ENCODE measurements at places on chromosomes 2 and 18.

- DNase-seq: no peak
These were observed 95.6 kb upstream of the ITGB6 start for GRCh38 chr2:160295519-160296207.

- no peak for DNase-seq
These were observed 3.6 kb upstream of the ACTG2 start for GRCh38 chr2:73889206-73889605.

- no peak for DNase-seq
These were observed 44.5 kb downstream of the SUMO1 start for GRCh38 chr2:202193881-202194353.

DNA sequence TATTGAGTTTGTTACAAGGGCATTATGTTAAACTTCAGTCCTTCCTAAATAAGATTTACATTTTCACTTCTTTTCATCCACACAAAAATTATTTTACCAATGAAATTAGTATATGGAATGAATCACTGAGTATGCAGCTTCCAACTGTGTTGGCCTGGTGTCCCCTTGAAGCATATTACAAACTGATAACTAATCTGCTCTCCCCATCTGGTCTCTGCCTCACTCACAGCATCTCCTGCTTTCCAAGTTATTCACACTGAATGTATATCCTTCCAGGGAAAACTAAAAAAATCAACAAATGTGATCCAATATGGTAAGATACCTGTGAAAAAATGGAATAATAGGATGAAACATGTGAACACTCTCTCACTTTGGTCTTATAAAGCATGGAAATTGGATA lies 90.0 kb upstream of the NYAP2 start:
- DNase-seq: no peak

DNA sequence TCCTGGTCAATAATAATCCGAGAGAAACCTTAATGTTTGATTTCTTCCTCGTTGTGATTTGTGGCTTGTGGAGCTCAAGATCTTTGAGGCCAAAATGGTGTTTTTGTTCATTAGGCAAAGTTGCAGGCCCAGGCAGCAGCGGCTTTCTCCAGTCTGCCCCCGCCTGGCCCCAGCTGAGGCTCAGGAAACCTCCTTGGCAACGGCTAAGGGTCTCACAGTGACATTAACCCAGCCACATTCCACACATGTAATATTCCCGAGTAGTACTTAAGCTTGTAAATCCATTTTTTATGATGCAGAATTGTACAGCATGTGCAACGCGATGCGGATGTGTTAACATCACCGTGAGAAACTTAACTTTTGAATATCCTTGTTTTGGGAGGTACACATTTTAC lies 200.1 kb downstream of the BCL11A start:
- DNase-seq: no peak

DNA sequence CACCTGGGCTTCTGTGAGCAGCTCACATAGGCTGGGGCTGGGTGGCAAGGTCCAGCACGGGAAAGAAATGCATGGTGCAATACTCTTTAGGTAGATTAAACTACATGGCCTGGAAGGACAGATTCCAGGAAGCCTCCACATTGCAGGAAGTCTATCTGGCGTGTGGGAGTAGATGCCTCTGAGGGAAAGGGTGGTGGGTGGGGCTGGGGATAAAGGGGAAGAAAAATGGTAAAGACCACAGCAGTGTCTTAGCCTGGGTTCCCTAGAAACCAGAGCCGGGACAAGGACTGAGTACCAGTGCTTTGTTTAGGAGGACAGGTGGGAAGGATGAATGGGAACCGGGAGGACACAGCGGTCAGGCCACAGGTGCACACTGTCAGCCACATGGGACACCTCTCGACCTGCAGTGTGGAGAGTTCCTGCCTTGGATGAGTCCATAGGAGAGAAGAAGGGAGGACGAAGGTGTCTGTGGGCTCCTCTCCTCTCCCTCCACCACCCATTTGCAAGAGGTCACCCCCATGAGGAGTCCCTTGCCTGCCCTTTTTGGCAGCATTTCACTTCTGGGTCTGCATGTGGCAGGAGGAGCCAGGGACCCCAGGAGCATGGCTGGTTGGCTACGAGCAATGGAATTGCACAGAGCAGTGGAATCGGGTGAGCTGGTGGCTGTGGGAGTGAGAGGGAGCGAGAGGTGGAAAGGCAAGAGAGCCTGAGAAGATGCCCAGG lies 91.5 kb upstream of the HS6ST1 start:
- DNase-seq: no peak

DNA sequence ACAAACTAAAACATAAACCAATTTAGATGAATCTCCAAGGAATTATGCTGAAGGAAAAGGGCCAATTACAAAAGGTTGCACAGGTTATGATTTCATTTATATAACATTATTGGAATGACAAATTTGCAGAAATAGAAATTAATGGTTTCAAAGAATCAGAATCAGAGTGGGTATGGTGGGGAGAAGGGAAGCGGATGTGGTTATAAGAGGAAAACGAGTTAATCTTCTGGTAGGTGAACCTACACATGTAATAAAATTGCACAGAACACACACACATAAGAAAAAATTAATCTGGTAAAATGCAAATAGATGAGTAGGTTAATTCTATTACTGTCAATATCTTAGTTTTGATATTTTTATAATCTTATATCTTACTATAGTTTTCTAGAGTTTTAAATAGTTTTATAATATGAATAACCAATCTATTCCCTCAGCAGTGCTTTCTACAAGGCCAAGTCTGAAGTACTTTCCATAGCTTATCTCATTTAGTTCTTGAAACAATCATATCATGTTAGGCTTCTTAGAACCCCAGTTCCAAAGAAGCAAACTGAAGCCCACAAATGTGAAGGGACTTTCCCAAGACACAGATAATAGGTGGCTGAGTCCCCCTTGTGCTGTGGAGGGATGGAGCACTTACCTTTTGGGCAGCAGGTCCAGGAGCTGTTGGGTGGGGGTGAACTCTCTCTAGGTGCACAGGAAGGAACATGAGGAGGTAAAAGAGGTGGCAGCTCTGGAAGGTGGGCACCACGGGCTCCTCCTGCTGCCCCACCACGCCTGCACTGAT lies 31.5 kb downstream of the ZNF519 start:
- DNase-seq: no peak

DNA sequence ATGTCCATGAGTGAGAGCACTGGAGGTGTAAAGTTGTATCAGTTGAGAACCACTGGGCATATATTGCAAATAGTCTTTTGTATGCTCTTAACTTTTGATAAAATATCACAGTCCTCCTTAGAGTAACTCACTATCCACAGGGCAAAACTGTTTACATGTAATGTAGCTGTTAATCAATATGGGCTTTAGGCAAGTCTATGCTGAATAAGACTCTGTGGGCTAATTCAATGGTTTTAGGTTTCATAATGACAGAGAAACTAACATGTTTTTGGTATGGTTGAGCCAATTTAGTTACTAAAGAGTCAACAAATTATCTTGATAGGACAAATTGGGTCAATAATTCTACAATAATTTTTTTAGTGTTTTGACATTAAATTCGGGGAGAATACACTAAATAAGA lies 1134.9 kb upstream of the FAM98A start:
- no peak for DNase-seq

DNA sequence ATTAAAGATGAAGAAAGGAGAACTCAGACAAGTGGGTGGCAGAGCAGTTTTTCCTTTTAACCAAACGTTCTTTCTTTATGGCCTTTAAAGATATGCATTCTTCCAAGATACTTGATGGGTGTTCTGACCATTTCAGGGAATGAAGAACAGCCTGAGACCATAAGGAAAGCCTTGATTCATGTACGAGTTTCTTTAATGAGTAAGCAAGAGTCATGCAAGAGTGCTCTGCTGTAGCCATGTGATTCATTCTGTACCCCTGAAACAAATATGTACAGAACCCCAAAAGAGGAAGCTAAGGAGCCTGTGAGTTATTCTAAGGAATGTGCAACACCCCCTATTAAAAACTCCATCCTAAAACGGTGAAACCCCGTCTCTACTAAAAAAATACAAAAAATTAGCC lies 372.8 kb downstream of the MTX2 start:
- no peak for DNase-seq

DNA sequence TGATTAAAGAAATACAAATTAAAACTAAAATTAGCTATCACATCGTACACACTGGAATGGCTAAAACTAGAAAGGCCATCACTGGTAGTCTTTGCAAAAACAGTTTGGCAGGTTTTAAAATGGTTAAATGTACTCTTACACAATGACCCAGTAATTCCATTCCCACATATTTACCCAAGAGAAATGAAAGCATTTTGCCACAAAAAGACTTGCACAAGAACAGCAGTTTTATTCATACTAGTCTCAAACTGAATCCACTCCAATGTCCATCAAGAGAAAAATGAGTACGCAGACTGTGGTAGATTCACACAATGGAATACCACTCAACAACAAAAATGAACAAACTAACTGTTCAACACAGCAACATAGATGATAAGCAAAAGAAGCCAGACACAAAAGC lies 29.1 kb downstream of the SP140L start:
- DNase-seq: no peak

GRCh38 chr2:71706836-71707235 lies 253.5 kb downstream of the DYSF start:
- no peak for DNase-seq

DNA sequence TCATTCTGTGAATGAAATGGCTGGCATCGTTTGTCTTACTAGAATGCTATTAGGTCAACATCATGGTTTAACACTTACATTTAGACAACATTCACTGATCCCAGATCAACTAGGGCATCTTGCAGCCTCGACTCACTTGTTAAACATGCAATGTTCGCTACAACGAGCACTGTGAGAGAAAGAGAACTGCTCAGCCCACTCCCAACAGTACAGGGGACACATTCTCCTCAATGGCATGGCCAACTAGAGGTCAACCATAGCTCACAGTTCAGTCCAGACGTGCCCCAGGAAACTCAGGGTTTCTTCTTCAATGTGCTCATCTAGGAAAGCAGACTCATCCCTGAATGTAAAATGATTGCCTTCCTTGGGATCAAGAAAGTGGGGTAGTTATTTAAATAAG lies 5.9 kb downstream of the WIPF1 start:
- DNase-seq: no peak

DNA sequence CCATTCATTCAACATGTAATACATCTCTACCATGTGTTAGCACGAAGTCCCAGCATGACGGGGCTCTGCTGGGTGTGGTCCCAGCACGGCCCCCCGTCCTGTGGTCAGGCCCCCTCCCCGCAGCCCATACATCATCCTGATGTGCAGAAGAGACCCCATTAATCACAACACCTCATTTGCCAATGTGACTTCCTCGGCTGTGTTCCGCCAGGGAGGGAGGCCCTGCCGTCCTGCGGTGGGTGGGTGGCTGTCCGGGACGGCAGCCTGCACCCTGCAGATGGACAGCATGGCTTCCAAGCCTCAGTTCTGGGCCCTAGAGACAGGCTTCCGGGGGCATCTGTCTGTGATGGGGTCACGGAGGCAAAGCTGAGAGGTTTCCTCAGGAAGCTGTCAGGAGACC lies 254.0 kb downstream of the CYP26B1 start:
- no peak for DNase-seq

DNA sequence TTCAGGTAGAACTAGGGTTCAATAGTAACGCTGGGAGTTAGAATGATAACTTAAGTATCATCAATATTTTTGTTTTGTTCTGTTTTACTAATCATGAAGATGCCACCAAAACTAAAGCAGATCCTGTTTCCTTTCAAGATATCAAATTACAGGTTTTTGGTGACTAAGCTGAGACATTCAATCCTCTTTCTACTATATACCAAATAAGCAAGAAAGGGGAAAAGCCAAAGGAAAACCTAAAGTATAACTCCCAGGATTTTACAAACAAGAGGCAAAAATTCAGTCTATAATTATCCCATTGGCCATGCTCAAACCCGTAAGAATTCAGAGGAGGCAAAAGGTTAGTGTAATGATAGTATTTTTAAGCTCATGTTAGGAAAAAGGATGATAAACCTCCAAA lies 175.2 kb upstream of the CCDC150 start:
- DNase-seq: no peak

- DNase-seq: no peak
These were observed 252.1 kb downstream of the SLC8A1 start for GRCh38 chr2:40199771-40200170.

- no peak for DNase-seq
These were observed 135.3 kb downstream of the ZNF236 start for GRCh38 chr18:76957384-76958355.

DNA sequence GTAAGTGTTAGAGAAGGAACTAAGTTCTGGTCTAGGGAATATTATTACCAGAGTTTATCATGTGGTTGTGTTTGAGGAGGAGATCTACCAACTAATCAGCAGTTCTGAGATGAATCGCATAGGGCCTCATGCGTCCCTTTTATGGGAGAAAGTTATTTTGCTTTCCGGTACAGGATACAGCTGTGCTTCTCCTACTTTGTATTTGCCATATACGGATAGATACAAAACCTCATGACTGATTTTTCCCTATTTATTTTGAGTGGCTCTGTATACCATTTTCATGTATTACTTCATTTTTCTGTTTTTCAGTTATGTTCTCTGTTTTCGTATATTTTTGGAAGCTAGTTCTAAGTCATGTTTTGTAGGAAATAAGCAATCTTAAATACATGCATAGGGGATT lies 66.8 kb downstream of the ACSL3 start:
- no peak for DNase-seq

GRCh38 chr2:98110741-98111140 lies 23.8 kb downstream of the VWA3B start:
- no peak for DNase-seq

DNA sequence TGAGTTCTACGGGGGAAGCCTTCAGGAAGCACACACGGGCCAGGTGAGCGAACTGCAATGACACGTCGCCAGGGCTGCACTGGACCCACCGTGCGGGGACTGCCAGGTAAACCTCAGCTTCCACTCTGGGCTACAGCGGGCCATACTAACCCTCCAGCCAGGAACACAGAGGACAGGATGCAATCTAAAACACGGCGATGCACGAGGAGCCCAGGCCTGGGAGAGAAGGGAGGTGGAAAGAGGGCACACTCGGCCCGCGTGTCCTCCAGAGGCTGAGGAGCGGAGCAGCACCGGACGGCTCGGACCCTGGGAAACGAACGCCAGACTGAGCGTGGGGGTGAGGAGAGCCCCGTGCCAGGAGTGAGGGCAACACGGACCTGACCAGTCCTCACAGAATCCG lies 69.3 kb downstream of the HDAC4 start:
- DNase-seq: no peak

DNA sequence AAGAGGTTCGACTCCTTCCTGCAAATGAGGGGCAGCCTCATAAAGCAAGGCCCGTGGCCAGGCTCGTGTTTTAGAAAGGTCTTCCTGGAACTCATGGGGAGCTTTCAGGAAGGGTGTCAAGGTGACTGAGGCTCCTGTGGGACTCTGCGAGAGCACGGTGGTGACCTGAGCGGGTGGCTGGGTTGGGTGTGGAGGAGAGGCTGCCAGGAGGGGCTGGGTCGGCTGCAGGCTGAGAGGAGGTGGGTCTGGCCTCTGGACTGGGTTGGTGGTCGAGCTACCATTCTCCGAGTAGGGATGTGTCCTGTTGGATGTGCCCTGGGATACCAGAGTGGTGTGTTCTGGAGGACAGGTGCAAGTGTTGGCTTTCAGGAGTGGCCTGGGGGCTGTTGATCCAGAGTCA lies 86.4 kb downstream of the DGKD start:
- DNase-seq: no peak
